Natural killer cell (primary cell): ENCODE measurements at places on chromosomes 16 and 17. TPM values are rescaled to one million over a fixed set of nuclear protein-coding genes. Genes with fewer than 3 reads are reported as not detected.

DNA sequence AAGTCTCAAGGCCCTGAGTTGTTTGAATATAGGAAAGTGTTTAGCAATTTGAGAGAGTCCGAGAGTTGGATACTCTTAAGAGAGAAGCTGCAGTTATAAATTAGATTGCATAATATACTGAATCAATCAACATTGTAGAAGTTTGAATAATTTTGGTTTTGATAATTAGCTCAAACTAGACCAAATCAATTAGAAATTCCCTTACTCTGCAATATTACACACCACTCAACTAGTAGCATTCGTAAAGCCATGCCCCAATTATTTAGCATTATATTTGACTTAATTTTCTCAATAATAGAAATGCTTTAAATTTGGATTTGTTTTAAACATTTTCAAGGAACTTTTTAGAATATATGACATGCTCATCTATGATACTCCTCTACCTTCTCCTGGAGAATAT is 49.1 kb downstream of the TNRC6C start:
- no peak overlapping the region for H3K27ac ChIP-seq
- H3K27me3 ChIP-seq: no peaks in the 10 kb centered on the region
- no peak overlapping the region for H3K4me3 ChIP-seq
- no peaks in the 10 kb centered on the region for H3K4me1 ChIP-seq
- DNase-seq: no peak

C1QL1 gene
- total RNA-seq: not detected

GRCh38 chr17:36094746-36095145 is 4.8 kb upstream of the CCL3 start:
- H3K4me3 ChIP-seq: no peak overlapping the region
- DNase-seq: no peak
- H3K27me3 ChIP-seq: no peaks in the 10 kb centered on the region
- H3K4me1 ChIP-seq: peaks cover 42% of the 10 kb centered on the region
- H3K36me3 ChIP-seq: no peaks in the 10 kb centered on the region

DNA sequence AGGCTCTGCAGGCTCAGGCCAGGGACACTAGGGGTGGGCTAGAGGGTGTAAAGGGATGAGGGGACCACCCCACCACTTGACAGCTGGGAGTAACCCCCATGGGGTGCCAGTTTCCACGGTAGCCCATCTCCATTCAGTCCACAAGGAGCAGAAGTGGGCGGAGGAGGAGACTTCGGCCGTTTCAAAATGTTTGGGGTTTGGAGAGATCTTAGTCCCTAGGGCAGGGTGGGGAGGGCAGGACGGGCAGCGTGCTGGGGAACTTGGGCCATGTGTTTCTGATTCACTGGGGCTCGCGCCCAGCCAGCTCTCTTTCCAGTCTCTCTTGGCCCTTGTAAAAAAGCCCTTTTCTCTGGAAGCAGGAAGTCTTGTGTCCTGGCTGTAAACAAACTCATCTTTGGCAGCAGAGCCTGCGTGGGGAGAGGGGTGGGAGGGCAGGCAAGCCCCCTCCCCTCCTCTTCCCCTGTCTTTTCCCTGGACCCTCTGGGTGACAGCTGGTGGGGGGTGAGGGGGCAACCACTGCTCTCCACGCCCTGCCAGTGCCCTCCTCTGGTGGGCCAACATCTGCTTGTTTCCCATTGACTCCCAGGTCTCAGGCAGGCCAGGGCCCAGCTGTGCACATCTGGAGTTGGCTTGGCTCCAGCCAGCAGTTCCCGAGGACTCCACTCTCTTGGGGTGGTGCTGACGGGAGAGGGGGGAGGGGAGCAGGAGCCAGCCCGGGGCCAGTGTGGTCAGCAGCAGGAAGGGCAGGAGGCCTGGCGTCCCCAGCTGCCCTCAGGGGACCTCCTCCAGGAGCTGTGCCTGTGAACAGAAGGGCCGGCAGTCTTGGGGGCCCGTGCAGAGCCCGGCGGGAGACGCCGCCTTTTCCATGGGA is 8.1 kb downstream of the CYGB start:
- no peaks in the 10 kb centered on the region for H3K27me3 ChIP-seq
- no peaks in the 10 kb centered on the region for H3K36me3 ChIP-seq
- no peak for DNase-seq
- H3K27ac ChIP-seq: peak overlapping the region; percentile 83

DNA sequence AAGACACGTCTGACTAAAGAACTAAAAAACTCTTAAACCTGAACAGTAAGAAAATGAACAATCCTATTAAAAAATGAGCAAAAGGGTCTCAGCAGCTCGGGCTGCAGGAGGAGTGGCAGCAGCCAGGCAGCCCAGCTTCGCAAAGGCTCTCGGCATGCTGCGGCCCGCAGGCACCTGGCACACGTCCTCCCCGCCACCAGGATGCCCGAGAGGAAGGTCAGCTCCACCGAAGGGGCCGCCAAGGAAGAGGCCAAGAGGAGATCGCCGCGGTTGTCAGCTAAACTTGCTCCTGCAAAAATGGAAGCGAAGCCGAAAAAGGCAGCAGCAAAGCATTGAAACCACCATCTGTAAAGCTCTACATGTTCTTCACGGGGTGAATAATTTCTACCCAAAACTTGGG is 173.5 kb downstream of the BCAS3 start:
- H3K27ac ChIP-seq: no peak overlapping the region
- no peaks in the 10 kb centered on the region for H3K36me3 ChIP-seq
- no peaks in the 10 kb centered on the region for H3K27me3 ChIP-seq
- DNase-seq: no peak

- H3K36me3 ChIP-seq: peaks cover 7% of the 10 kb centered on the region
- H3K27me3 ChIP-seq: no peaks in the 10 kb centered on the region
- DNase-seq: no peak
- H3K27ac ChIP-seq: peak overlapping the region; percentile 90
- peaks cover 64% of the 10 kb centered on the region for H3K4me1 ChIP-seq
These were observed 64.6 kb downstream of the PLCG2 start for GRCh38 chr16:81843683-81844082.

PTRH2 gene
- total RNA-seq: 10.5 TPM

GRCh38 chr17:80482058-80482318 is 5.6 kb upstream of the NPTX1 start:
- peaks cover 36% of the 10 kb centered on the region for H3K27me3 ChIP-seq
- no peaks in the 10 kb centered on the region for H3K36me3 ChIP-seq
- peaks cover 20% of the 10 kb centered on the region for H3K4me1 ChIP-seq
- no peak overlapping the region for H3K27ac ChIP-seq
- no peak for DNase-seq
- no peak overlapping the region for H3K4me3 ChIP-seq

- H3K4me3 ChIP-seq: no peak overlapping the region
- H3K27ac ChIP-seq: no peak overlapping the region
- peaks cover 37% of the 10 kb centered on the region for H3K4me1 ChIP-seq
- no peak for DNase-seq
These were observed 80.6 kb downstream of the C16orf95 start for GRCh38 chr16:87236516-87237115.

- H3K4me3 ChIP-seq: no peak overlapping the region
- DNase-seq: no peak
- H3K36me3 ChIP-seq: no peaks in the 10 kb centered on the region
- H3K27me3 ChIP-seq: no peaks in the 10 kb centered on the region
- no peaks in the 10 kb centered on the region for H3K4me1 ChIP-seq
These were observed 76.8 kb upstream of the LGALS9 start for GRCh38 chr17:27554152-27554551.

GRCh38 chr17:45261577-45262515 is at the start of gene SPATA32:
Gene SPATA32 (minus strand): TSS chr17:45262094. CDS start chr17:45262016, 78 bp downstream.
- peak; percentile 81 for DNase-seq
- no peaks in the 10 kb centered on the region for H3K27me3 ChIP-seq
- H3K4me1 ChIP-seq: peaks cover 20% of the 10 kb centered on the region
- peaks cover 28% of the 10 kb centered on the region for H3K36me3 ChIP-seq

TLCD2 gene
- total RNA-seq: 0.18 TPM

GRCh38 chr16:85261657-85262557 is 149.6 kb upstream of the CIBAR2 start:
- H3K27me3 ChIP-seq: peaks cover 3% of the 10 kb centered on the region
- peaks cover 15% of the 10 kb centered on the region for H3K4me1 ChIP-seq
- no peaks in the 10 kb centered on the region for H3K36me3 ChIP-seq
- no peak overlapping the region for H3K27ac ChIP-seq
- no peak overlapping the region for H3K4me3 ChIP-seq

DNA sequence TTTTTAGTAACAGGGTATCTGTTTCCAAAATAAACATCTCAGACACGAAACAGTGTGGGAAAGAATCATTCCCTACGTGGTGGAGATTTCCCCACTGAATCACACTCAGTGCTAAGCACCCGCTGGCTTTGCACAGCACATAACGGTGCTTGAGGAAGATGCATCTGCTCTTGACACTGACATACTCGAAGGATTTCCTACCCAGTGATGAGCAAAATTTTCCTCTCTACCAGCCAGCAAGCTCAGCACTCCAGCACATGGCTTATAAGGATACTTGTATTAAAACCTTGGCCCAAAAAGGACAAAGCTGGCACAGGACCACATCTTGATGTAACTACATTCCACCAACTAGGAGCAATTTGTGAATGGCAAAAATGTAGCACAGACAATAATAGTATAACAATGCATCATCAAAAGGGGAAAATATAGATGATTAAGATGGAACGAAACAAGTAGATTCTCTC is 59.0 kb downstream of the ANKFY1 start:
- DNase-seq: no peak
- no peak overlapping the region for H3K27ac ChIP-seq
- peaks cover 5% of the 10 kb centered on the region for H3K4me1 ChIP-seq
- H3K27me3 ChIP-seq: no peaks in the 10 kb centered on the region
- no peak overlapping the region for H3K4me3 ChIP-seq
